Activated CD8-positive, alpha-beta memory T cell treated with anti-CD3 and anti-CD28 coated beads, Interleukin-2, amount 10 ng/mL, durations not matched to agents 7 days and 5 days (primary cell): ENCODE measurements at places on chromosomes 16 and 17.

- no peak for DNase-seq
These were observed 13.6 kb downstream of the HLF start for GRCh38 chr17:55278173-55278961.

DNA sequence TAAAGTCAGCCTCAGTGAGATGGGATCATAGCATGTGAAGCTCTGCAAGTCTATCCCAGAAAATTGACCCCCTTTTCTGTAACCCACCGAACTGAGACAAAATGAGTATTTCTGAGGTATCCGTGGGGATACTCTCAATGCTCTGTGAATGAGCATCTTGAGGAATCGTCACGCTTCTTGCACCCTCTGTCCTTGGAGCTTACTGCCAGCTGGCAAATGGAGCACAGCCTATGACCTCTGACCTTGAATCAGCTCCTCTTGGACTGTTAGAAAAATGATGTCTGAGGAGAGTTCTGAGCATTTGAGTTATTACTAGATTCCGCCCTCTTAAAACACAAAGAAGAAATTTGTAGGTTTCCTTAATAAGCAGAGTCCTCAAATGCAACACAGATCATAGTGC, 342.1 kb downstream of the ZFHX3 start:
- DNase-seq = no peak

GRCh38 chr16:84518804-84519341, 14.4 kb upstream of the MEAK7 start:
- DNase-seq = peak; percentile 96

- peak; percentile 88 for DNase-seq
These were observed 93.4 kb upstream of the METRNL start for GRCh38 chr17:82985973-82986372.

- no peak for DNase-seq
These were observed 2.0 kb downstream of the CBX8 start for GRCh38 chr17:79794659-79795511.

DNA sequence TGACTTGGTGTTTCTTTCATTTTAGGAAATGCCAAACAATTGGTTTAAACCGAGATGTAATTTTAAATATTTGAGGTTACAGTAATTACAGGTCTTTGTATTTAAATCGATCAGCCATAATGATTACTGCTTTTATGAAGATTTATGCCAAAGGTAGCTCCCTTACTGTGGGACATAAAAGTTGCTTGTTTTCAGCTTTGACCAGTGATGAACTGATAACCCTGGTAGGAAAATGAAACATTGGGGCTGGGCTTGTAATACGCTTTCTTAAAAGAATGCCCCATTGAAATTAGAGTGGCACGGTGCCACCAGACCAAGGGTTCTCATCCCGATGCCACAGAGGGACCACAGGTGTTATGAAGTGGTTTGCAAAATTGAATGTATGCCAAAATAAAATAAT, 7.3 kb downstream of the TNRC6A start:
- no peak for DNase-seq

DNA sequence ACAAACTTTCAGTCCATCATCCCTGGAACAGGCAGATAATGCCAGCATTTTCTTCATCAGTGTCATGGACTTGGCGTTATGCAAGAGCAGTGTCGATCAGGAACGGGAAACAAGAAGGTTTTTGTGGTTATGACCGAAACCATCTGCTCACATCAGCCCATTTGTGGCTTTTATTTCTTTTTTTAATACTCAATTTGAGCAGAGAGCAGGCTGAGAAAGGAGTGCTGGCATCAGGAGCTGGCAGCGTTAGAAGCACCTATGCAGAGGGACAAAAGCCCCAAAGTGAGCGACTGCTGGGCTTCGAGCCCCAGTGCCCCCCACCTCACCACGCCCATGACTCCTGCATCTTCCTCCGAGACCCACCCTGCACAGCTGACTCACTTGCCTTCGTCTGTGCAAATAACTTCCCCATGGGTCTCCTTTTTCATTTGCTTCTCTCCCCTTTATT, 16.2 kb upstream of the CD300E start:
- DNase-seq = no peak

GRCh38 chr17:48071654-48072053, 23.5 kb downstream of the NFE2L1 start:
- no peak for DNase-seq

DNA sequence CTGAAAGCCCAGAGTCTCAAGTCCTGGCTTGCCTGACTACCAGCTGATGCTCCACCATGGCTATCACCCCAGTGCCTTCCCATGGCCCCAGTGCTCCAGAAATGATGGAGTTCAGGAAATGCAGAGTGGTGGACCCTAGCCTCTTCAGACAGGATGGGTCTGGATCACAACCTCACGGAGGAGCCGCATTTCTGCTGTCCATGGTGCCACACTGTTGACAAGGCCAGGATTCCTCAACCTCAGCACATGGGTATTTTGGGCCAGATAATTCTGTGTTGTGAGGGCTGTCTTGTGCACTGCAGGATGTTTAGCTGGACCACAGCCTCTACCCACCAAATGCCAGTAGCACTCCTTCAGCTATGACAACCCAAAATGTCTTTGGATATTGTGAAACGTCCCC, 6.7 kb upstream of the CRHR1 start:
- no peak for DNase-seq

DNA sequence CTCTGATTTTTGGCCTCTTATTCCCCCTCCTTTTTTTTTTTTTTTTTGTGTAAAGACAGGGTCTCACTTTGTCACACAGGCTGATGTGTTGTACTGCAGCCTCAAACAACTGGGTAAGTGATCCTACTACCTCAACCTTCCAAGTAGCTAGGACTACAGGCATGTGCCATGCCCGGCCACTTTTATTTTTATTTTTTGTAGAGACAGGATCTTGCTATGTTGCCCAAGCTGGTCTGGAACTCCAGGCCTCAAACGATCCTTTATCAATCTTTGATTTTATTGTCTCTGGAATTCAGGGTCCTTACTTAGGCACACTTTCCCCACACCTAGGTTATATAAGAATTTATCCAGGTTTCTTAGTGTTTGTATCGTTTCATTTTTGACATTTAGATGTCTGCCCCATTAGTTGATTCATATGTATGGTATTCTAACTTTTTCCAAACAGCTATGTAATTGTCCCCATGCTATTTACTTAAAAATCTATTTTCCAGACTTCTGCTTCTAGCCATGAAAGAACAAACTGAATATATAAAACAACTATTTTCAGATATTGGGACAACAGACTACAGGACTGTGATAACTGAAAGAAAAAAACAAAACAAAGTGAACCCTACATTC, 13.9 kb downstream of the CMC2 start:
- DNase-seq = no peak

GRCh38 chr17:10021272-10021984, 116.4 kb upstream of the RCVRN start:
- DNase-seq = no peak

GRCh38 chr17:68812876-68813584, 142.2 kb downstream of the ABCA8 start:
- DNase-seq = no peak

DNA sequence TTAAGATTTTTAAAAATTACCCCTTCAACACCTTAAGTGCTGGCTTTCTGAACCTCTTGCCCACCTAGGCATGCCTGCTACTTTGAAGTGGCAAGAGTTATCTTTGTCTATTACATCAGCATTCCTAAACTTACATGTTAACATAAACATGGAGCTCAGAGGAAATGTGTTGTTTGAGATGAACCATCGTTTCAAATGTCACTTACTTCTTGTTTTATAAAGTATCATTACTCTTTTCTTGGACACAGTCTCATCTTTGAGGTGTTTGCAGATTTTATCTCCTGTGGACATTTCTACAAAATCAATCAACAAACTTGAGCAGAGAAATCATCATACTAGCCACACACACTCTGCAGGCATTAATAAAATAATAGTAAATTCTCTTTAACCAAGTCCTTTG, 184.9 kb downstream of the WWOX start:
- DNase-seq = no peak

DNA sequence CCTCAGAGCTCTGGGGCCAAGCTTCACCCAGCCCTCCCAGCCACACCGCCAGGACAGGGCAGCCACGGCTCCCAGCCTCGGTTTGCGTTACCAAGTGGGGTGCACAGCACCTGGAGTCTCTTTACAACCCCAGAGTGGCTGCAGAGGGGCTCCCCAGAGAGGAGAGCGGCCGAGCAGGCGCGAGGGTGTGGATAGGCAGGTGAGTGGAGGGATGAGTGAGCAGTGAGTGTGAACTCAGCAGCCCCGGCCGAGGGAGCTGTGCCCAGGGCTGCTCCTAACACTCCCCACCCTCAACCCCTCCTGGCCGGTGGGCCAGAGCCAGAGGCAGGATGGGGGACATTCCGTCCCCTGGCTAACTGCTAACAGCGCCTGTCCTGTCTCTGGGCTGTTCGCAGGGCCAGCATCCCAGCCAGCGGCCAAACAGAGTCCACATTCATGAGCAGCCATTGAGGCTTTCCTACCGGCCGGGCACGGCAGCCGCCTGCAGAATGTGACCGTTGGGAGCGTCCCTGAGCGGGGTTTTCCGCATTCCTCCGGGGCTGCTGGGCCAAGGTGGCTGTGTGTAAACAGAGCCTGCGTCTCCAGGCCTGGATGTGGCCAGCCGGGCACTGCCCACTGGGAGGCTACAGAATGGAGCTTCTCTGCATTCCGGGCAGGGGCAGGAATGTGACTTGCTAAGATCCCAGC, 5.3 kb downstream of the ZNF469 start:
- no peak for DNase-seq

GRCh38 chr16:68351463-68351862, 40.6 kb downstream of the PRMT7 start:
- no peak for DNase-seq

GRCh38 chr16:27318392-27319256, 4.8 kb downstream of the IL4R start:
- DNase-seq = peak; percentile 84

DNA sequence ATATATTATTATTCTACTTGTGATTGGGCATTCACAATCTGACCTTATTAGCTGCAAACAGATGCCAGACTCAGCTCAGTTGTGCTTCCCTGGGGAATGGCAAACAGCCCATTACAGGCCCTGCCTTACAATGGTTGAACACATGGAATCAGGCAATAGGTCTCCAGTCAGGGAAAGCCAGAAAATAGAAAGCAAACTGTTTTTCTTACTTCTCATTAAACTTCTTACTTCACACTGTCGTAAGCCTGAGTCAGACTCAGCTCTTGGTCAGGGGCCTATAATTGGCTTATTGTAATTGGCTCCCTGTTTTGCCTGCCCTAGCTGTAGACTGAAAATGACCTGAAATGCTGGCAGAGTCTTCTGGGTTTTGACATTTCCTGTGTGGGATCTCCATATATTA, 77.0 kb upstream of the CA10 start:
- DNase-seq = no peak

DNA sequence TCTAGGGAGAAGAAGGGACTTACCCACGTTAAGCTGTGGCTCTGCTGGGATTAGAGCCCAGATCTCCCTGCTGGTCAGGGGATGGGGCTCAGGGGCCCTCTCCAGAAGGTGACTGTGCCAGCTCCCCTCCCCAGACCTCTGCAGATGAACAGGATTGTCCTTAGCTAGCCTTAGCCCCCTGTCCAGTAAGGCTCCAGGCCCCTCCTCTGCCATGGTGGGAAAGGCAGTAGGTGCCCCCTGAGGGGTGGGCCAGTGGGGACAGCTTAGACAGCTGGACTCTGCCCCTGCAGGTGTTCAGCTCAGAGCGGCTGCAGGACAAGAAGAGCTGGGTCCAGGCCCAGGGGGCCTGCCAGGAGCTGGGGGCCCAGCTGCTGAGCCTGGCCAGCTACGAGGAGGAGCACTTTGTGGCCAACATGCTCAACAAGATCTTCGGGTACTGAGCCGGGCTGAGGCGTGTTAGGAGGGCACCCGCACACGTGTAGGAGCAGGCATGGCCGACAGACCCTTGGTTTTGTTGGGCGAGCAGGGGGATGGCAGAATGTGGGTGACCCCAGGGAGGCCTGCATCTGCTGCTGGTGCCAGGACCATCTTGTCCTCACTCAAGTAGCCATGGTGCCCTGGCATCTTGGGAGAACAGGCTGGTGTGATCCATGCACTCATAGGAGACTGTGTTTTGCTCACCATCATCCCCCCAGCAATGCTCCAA, 50.9 kb downstream of the MRC2 start:
- DNase-seq = no peak

DNA sequence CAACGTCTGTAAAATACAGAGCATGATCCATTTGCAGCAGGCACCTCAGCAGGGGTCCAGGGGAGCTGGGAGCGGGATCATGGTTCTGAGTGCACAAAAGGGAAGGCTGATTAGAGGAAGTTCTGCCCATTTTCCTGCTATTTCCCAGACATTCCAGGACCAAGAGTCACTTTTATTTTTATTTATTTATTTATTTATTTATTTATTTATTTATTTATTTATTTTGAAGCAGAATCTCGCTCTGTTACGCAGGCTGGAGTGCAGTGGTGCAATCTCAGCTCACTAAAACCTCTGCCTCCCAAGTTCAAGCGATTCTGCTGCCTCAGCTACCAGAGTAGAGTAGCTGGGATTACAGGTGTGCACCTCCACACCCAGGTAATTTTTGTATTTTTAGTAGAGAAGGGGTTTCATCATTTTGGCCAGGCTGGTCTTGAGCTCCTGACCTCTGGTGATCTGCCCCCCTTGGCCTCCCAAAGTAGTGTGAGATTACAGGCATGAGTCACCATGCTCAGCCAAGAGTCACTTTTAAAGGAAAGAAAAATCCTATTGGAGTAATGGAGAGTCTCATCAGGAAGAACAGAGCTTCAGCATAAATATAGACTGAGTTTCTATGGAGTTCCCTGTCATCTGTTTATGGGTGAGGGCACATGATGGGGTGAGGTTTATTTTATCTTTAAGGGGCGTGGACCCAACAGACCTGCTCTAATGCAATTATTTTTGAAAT, 355.2 kb downstream of the HAPSTR1 start:
- no peak for DNase-seq

GRCh38 chr16:12716658-12717057, 87.0 kb downstream of the CPPED1 start:
- DNase-seq = no peak

DNA sequence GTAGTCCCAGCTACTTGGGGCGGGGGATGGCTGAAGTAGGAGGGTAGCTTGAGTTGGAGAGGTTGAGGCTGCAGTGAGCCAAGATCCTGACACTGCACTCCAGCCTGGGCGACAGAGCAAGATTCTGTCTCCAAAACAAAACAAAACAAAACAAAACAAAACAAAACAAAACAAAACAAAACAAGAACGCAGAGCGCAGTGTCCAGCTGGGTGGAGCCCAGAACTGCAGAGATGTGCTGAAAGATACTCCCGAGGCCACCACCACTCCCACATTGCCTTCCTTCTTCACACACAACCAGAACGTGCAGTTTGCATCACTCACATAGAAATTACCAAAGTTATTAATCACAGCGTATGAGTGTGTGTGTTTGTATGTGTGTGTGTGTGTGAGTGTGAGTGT, 222.9 kb upstream of the ASIC2 start:
- no peak for DNase-seq

DNA sequence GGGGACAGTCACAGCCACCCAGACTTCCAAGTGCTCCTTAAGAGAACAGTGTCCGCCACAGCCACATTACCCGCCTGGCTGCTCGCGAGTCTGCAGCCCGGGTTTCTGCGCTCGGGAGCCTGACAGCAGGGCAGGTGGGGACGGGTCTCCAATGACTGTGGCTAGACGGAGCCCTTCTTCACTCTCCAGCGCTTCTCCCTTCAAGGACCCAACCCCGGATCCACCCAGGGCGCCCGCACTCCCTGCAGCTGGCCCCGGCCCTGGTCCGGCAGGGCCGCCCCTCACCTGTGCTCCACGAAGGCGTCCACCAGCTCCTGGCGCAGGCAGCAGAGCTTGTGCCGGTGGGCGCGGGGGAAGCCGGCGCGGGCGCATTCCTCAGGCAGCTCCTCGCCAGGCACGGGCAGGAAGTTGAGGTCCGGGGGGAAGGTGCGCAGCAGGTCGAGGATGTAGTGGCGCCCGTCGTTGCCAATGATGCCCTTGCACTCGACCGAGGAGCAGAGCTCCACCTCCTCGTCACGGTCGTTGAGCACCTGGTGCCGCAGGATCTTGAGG, 13.9 kb downstream of the CLUH start:
- no peak for DNase-seq
